Pancreas (tissue), 10 donors: ENCODE measurements at places on chromosomes 7 and 10.

- no peak for DNase-seq
These were observed 125.2 kb downstream of the UBE2H start for GRCh38 chr7:129827467-129827990.

DNA sequence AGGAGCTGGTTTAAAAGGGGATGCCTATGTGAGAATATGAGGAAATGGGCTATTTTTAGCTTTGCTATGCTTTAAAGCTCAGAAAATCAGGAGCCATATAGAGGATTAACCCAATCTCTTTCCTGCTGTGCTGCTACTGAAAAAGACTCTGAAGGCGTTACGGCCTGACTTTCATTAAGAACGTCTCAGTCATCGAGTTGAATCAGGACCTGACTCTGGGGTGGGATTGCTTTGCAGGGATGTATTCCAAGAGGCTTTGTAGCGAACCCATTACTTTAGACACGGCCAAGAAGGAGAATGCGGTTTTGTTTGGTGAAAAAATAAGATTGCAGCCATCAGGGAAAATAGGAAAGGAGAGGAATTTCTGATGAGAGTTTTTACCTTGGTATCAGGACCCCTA is 426.9 kb downstream of the CCSER2 start:
- DNase-seq, result no peak

DNA sequence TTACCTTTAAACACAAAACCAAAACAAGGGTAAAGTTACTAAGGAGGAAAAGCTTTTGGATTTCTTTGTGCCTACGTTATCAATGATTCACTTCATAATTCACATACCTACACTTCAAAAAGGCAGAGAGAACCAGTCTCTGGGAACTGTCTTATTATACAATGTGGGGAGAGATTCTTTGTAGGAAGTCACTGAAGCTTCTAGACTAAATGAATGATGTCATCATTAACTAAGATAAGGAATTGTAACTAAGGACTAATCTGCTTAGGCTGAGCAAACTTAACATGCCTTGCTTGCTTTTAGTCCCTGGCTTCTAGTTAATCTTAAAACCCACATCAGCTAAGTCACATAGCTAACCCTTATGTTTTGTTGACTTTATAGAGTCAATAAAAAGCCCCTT is 771.2 kb downstream of the NXPH1 start:
- DNase-seq, result no peak

- no peak for DNase-seq
These were observed 84.4 kb downstream of the LRRC4 start for GRCh38 chr7:127946847-127947246.
